AG09319 (cell line): ENCODE measurements at places on chromosomes 11 and 22.

- DNase-seq: no peak
These were observed 58.4 kb downstream of the MED15 start for GRCh38 chr22:20565761-20566160.

- DNase-seq: no peak
These were observed 30.4 kb downstream of the TPBGL start for GRCh38 chr11:75270896-75271418.

DNA sequence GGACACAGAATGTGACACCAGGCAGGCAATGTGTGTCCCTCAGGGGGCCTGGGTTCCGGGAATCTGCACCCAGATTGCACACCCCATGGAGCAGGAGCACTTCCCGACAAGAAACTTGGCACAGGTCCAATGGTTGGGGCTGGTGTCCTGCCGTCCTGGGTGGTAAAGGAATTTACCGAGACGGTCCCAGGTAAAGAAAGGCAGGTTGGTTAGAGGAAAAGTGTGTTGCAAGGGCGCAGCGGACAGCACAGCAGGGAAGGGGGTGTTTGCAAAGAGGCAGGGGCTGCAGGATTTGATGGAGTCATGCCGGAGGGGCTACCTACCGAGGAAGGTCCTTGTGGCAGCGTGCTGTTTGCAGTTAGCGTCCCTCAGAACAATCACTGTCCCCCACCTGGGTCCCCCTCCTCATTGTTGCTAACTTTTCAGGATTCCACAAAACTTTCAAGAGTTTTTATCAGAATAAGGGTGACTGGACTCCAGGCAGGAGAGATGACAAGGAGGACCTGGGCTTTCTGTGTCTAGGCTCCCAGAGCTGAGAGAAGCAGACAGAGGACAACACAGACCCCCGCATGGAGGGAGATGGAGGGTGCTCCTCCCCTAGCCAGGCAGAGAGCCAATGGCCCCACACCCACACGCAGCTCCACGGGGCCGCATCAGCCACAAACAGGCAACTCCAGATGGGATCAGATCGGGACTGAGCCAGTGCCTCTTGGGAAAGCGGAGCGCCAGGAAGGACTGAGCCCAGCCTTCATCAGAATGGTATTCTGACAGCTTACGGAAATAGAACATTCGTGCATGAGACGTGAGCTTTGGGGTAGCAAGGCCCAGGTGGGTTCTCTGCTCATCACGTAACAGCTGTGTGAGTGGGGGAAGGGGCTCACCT lies 1423.9 kb downstream of the BRD1 start:
- DNase-seq: no peak

- no peak for DNase-seq
These were observed 37.5 kb downstream of the TNRC6B start for GRCh38 chr22:40215266-40215665.

- no peak for DNase-seq
These were observed 1.4 kb upstream of the ROBO3 start for GRCh38 chr11:124863826-124864165.

DNA sequence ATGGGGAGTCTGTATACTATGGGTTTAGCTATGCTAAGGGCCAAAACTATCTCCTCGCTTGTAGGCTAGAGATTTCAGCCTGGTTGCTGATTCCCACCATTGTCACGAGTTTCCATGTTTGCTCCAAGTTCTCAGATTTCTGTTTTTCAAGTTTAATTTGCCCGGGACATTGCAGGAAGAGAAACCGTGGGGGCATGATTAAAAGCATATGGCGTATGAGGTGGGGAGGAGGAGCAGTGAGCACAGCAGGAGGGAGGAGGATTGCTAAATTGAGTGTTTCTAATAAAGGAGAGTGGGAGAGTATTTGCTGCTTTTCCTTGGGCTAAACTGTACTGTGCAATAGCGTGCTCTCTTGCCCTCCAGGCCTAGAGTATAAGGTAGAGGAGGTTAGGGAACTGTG lies 558.4 kb downstream of the METTL15 start:
- DNase-seq: peak; percentile 89

GRCh38 chr11:109706945-109707344 lies 285.0 kb downstream of the C11orf87 start:
- DNase-seq: no peak

GRCh38 chr11:1963864-1964263 lies 16.7 kb downstream of the MRPL23 start:
- DNase-seq: no peak

DNA sequence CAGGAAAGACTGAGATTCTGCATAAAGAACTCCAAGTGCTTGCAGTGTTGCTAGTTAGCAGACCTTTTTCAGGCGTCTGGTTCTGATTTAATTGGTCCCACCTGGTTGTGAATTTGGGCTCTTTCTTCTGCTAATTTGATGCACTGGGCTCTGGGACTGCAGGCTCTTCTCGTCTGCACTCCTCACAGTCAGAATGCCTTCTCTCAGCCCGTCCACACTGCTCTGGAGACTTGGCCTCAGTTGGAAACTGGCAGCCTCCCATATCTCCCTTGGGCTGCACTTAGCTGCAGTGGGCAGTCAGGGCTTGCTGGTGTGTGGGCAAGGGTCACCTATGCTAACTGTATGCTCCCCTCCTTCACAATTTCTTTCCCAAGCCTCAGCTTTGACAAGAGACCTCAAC lies 1.5 kb downstream of the TRIM6 start:
- no peak for DNase-seq

DNA sequence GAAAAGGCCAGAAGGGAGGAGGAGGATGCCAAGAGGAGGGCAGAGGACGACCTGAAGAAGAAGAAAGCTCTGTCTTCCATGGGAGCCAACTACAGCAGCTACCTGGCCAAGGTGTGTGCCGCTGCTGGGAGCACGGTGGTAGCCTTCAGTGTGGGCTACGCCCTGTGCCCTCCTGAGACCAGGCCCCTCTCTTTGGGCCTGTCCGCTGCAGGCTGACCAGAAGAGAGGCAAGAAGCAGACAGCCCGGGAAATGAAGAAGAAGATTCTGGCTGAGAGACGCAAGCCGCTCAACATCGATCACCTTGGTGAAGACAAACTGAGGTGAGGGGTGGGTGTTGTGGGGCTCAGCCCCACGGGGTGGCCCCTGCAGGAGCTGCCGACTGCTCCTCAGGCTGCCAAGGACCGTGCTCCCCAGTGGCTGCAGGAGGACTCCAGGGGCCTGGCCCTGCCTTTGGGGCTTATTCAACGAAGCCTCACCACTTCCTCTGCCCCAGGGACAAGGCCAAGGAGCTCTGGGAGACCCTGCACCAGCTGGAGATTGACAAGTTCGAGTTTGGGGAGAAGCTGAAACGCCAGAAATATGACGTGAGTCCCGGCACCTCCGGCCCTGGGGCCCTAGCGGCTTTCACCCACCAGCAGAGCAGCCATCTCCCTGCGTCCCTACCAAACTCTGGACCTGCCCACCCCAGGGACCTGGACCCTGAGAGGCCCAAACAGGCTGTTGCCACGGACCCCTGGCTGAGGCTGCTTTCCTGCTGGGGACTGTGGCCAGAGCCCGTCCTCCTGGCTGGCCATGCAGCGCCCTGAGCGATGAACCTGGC lies 12.6 kb upstream of the MRPL23 start:
- no peak for DNase-seq

DNA sequence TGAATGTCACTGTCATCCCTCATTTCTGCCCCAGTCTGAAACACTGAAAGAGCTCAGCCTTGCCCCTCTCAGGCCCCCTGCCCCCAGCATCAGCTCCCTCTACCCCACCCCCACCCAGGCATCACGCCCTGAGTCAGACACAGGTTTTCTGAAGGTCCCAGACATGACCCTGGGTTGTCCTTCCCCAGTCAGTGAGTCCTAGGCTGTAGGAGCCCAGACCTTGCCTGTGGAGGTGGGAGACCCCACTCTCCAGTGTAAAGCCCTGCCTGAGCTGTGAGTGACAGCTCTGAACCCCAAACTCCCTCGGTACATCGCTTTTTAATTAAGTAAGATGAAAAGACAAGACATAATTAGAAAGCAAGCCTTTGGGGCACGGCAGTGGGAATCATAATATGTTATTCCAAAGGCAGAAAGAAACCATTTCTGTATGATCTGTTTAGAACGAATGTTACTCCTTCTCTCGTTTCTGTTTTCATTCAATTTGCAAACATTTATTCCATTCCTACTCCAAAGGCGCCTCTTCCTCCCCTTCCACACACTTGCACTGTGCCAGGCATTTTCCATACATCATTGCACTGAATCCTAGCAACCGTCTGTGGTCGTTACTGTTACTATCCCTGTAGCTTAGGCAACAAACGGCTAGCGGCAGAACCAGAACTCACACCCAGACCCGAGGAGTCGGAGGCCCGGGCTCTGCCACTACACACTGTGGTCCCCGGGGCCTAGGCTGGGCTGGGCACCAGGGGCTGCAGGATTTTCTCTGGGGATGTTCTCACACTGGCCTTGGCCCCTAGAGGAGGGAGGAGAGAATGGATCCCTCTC lies 63.4 kb downstream of the CD6 start:
- DNase-seq: no peak

DNA sequence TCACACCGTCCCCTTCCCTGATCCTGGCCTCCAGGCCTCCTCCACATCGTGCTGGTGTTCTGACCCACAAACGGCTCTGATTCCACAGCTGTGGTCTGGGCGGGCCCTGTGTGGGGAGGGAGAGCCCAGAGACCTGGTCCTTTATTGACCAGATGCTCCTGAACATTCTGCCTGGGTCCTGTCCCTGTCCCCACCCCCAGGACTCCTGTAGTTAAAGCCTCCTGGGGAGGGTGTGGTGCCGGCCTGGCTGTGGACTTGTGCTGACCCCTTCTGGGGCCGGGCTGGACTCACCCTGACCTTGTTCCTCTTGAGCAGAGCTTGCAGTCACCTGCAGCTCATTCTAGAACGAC lies 128.7 kb downstream of the CTTN start:
- DNase-seq: no peak

- no peak for DNase-seq
These were observed 645 bp downstream of the CDC42BPG start for GRCh38 chr11:64843686-64844329.

DNA sequence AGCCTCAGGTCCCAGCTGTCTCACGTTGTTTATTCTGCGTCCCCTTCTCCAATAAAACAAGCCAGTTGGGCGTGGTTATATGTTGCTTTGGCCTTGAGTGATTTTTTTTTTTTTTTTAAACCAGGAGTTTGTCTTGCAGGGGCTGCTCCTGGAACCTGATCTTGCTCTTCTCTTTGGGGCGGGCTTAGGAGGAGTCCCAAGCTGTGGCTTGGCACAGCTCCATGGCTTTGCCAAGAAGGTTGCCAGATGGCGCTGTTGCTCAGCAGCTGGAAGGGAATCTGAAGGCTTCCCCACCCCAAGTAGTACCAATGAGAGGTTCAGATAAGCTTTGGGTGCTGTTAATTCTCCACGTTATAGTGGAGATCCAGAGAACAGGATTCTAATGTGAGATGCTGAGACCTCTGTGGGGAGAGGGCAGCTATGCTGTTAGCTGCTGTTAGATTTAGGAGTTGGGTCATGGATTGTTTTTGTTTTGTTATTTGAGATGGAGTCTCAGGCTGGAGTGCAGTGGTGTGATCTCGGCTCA lies 2.0 kb upstream of the FERMT3 start:
- DNase-seq: peak; percentile 97

DNA sequence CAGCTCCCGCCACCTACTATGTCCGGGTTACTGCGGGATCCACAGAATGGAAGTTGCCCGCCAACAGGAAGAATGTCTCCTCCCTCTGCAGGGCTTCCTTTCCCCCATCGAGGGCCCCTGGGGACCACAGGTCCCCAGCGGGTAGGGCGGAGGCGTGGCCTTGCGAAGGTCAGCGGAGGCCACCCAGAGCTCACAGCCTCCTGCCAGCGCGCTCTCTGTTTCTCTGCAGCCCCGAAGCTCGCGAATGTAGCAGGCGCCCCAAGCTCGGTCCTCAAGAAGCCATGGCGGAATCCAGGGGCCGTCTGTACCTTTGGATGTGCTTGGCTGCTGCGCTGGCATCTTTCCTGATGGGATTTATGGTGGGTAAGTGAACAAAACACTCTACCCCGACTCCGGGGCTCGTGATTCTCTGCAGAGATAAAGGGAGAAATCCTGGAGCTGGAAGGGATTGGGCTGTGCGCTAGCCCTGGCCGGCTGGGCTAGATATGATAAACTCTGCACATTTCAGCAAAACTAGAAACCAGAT lies at the start of gene NAALAD2:
NAALAD2 (plus strand) TSS at position 186 of the 526 bp plus-strand sequence; CDS start at position 282, 96 bp downstream.
- no peak for DNase-seq

DNA sequence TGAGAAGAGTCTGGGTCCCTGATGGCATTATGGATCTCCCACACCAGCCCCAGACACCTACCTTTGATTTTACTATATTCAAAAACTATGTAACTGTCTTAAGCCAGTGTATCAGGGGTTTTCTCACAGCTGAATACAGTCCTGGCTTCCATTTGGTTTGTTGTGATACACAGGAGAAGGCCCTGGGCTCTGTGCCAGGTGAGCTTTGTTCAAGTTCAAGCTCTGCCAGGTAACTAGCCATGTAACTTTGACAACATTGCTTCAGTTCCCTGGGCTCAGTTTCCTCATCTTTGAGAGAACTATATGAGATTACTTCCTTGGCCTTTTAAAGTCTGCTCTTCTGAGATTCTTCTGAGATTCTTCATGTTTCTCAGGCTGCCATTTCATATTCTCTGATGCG lies 327.5 kb upstream of the TENM4 start:
- DNase-seq: no peak

DNA sequence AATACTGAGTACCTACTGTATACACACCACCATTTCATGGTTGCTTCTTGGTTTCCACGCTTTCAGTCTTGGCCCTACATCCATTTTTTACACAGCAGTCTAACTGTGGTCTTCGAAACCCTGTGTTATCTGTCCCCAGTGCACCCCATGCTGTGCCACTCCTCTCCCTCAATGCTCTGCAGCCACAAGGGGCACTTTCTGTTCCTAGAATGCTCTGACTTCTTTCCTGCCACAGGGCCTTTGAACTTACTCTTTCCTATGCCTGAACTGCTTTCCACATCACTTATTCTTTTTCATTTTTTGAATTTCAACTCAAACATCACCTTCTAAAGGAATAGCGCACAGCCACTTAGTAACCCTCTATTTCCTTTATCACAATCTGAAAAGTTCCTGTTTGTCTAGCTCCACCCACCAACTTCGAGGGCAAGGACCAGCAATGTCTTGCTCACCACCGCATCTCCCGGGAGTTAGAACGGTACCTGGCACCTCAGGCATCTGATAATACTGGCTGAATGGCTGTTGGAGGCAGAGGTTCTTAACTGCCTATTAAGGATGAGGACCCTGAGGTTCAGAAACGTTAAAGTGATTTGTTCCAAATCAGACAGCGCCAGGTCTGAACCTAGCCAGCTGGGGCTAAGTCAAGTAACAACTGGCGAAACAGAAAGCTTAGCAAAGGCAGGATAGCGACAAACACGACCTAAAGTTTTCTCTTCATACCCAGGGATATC lies 568 bp downstream of the ALG8 start:
- DNase-seq: no peak

DNA sequence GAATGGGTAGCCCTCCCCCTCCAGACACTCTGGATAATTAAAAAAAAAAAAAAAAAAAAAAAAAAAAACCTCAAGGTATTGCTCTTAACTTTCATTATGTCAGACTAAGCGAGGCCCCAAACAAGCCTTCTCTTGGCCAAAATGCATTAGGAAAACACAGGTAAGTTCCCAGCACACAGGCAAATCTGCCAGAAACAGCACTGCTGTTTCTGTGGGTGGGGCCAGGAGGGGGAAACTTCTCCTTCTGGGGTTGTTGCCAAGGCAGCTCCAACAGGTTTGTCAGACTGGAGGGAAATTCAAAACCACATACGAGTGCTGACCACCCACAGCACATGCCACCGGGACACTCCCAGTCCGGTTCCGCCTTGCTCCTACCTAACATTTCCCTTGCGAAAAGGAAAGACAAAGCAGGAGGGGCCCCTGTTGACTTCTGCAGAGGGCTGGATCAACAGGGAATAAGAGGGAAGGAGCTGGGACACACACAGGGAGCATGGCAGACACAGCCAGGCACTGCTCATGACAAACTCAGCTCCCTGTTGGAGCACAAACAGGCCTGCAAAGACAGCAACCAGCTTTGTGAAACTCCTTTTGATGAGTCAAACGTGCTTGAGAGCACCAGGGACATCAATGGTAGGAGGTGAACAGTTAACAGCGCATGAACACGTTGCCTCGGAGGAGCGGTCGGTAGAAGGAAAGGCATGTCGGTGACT lies 55.0 kb downstream of the MYH9 start:
- no peak for DNase-seq
